ENCODE measurements at places on chromosomes 6 and 20.
A peak's percentile ranks its signal among the peaks of the same experiment; 100 is the strongest.

GRCh38 chr6:119250036-119250435 lies 99.5 kb downstream of the MAN1A1 start:
- H3K36me3 ChIP-seq = no peaks in the 10 kb centered on the region
- H3K4me3 ChIP-seq = no peak overlapping the region
- H3K27me3 ChIP-seq = no peaks in the 10 kb centered on the region
- no peak overlapping the region for H3K27ac ChIP-seq

DNA sequence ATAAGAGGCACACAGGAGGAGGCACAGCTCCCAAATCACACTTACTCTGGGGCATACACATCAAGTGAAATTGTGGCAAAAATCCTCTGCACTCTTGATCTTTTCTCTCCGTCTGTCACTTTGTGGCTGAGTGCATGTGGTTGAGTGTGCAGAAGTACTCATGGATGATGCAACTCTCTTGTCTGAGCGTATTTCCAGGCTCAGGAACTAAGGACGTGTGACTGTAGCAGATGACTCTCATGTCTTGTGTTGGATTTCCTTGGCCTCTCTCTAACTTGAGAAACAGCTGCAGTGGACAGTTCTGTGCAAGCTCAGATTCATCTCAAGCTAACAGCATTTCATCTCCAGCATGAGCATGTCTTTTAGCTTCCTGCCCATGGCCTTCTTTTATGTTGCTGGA lies 245.4 kb upstream of the FLRT3 start:
- no peaks in the 10 kb centered on the region for H3K4me1 ChIP-seq
- no peak overlapping the region for H3K4me3 ChIP-seq
- DNase-seq = no peak
- no peak overlapping the region for H3K27ac ChIP-seq
- no peaks in the 10 kb centered on the region for H3K36me3 ChIP-seq

DNA sequence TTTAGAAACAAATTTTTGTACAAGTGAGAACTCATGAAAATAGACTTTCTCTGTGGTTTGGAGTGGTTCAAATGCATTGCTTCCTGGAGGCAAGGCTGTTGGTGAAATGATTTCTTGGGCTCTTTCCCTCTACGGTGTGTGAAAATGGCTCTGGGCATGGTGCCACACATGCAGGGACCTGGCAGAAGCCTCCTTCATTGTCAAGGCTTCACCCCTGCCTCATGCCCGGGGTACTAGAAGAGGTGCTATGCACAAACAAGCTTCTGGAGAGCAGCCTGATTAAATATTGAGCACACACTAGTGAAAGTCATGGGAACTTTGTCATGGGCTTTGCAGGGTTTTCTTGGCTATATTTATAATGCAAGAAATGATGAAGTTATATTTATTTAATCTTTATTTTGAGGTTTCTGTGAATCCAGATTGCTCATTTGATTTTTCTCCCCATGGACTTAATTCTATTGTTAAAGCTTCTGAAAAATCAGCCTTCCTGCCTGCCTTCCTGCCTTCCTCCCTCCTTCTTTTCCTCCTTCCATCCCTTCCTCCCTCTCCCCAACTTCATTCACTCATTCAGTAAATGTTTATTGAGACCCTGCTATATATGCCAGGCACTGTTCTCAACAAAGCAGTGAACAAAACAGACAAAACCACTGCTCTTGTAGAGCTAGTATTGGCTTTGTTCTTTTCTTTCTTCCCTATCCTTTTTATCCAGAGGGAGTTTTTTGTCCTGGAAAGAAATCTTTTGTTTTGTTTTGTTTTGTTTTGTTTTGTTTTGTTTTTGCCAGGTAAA lies 21.0 kb downstream of the C6orf89 start:
- H3K4me3 ChIP-seq = no peak overlapping the region
- no peak for DNase-seq

GRCh38 chr20:62643521-62644043 lies 1.3 kb downstream of the SLCO4A1 start:
- no peak overlapping the region for H3K27ac ChIP-seq
- peaks cover 9% of the 10 kb centered on the region for H3K4me1 ChIP-seq
- peak overlapping the region; percentile 61 for H3K4me3 ChIP-seq
- H3K27me3 ChIP-seq = peaks cover 13% of the 10 kb centered on the region

- no peak for DNase-seq
- no peaks in the 10 kb centered on the region for H3K27me3 ChIP-seq
- H3K4me1 ChIP-seq = no peaks in the 10 kb centered on the region
- no peak overlapping the region for H3K27ac ChIP-seq
- no peak overlapping the region for H3K4me3 ChIP-seq
Measured at GRCh38 chr6:21604081-21604480, 10.5 kb downstream of the SOX4 start.

- H3K4me1 ChIP-seq = no peaks in the 10 kb centered on the region
- no peaks in the 10 kb centered on the region for H3K27me3 ChIP-seq
- H3K4me3 ChIP-seq = no peak overlapping the region
- no peak overlapping the region for H3K27ac ChIP-seq
- no peak for DNase-seq
- no peaks in the 10 kb centered on the region for H3K36me3 ChIP-seq
Measured at GRCh38 chr6:93894521-93894920, 475.2 kb upstream of the EPHA7 start.
